ENCODE measurements at places on chromosomes 1 and 21. TPM values are rescaled to one million over a fixed set of nuclear protein-coding genes. Genes with fewer than 3 reads are reported as not detected.

- no peak for DNase-seq
Observed at GRCh38 chr1:65525266-65526048, 105.0 kb downstream of the LEPR start.

CCNL2 gene
- total RNA-seq: 325 TPM

DNA sequence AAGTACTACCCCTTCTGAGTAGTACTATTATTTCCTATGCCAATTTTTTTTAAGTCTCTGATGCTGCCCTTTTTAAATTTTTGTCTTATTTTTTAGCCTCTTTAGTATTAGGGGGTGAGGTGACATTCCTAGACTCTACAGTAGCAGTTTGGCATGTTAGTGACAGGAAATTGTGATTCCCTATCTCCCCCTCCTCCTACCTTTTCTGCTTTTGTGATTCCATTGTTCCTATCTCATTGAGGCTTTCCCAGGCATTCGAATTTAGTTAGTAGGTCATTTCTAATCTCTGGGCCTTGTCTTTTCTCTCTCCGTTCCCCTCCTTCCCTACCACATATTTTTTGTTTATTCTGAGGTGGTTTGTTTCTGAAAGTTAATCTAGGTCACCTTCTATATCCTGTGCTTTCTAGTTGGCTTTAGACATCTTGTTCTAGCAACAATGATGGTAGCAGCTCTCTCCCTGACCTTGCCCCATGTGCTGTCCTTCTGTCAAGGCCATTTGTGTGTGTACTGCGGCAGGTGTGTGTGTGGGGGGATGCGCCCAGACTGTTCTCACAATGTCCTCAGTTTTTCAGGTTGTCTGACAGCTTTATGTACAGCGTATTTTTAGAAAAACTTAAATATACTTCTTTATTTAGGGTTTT lies 21.5 kb downstream of the SEMA6C start:
- DNase-seq: no peak

KRTAP19-3 gene
- not detected for total RNA-seq

DNA sequence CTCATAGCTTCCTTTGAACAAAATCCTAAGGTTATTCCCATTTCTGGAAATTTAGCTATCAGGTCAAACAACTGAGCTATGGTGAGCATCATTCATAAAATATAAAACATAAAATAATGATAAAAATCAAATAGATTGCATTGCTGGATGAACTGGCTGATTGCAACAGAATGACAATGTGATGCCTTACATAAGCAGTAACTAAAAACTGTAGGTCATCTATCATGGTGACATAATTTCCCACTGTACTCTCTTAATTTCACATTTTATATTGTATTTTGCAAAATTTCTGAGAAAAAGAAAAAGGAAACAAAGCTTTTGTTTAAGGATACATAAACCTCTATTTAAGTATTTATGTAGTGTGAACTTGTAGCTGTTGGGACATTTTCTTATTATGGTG lies 4.6 kb downstream of the PTGER3 start:
- no peak for DNase-seq

DNA sequence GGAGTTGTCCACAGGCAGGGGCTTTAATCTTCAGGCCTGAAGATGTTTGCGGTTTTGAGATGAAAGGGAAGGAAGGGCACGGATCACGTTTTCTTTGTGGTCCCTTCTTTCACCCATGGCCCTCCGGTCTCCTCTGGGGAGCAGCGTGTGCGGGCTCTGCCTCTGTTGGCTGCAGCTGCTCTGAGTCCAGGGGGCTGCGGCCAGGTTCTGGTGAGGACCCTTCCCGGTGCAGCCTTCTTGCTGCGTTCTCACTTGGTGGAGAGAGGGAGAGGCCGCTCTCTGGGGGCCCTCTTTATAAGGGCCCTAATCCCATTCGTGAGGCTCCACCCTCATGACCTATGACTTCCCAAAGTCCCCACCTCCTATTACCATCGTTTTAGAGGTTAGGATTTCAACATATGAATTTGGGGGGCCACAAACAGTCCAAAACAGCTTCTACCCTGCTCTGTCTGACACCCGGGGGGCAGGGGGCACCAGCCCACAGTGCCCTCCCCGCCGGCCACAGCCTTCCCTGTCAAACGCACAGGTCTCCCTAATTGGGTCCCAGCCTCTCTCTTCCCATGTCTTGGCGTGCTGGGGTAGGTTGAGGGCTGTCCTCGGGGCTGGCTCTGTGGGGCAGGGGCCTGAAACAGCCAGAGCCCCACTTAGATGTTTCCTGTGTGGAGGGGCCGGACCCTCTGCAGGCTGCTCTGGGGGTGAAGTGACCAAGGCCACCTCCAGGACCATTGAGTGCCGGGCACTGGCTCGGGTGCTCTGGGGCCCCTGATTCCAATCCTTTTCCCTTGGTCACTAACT lies 100.1 kb upstream of the C1orf174 start:
- peak; percentile 31 for DNase-seq

BTBD19 gene
- total RNA-seq: 7.0 TPM

Data from breast epithelium (tissue), 4 donors.